GDM1 (cell line): ENCODE measurements at places on chromosomes 7 and 10.

DNA sequence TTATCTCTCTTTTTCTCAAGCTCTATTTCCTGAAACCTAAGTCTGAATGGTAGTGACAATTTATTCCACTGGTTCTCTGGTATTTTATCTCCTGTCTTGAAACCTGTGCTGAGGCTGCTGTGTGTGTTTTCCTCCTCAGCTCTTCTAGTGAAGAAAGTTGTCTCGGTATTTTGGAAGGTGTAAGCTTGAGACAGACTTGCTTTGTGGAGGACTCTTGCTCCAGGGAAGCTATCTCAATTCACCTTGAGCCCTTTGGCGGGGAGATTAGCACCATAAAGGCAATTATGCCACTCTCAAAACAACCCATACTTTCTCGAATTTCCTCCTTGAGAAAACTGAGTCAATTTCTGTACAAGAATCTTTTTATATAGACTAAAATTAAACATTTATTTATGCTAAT, 141.6 kb downstream of the THSD7A start:
- no peak for DNase-seq

DNA sequence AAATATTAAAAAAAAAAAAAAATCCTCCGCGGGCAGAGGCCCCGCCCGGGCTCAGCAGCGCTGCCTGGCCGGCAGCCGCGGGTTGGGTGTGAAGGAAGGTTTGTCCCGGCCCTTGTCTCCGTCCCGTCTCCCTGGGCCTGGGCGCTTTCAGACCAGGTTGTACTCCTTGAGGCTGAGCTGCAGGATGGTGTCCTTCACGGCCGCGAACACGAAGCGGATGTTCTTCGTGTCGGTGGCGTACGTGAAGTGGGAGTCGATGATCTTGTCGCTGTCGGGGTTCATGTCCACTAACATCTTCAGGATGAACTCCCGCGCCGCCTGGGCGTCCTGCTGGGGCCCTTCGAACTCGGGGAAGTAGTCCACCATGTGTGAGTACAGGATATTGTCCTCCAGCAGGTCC, 123.7 kb upstream of the KCTD7 start:
- DNase-seq = no peak

DNA sequence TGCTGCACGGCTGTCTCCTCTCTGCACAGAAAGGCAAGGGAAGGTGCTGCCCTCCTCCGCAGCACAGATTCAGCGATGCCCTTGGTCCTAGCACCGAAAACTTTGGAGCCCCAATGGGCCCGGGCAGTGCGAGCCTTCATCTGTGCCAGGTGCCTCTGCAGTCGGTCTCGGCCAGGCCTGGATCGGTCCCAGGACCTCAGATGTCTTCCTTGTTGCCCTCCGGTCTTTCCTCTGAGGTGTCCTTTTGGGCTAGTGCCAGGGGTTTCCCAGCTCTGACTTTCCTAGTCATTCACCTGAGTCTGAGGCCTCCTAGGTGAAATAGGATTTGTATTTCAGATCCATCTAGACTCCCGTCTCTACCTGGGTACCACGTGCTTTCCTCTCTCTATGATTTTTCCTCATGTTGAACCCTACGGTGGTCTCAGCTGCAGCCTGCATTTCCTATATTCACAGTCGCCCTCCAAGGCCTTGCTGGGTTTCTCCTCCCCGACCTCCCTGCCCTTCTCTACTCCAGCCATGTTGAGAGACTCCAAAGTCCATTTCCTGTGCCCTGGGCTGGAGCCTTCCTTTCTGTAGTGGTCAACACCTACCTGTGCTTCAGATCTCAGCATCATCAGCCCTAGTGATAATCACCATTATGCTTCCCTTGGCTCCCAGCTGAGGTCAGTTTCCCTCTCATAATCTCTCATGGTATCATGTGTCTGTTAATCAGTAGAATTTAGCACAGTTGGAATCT, 92.0 kb upstream of the PRSS58 start:
- DNase-seq = no peak

- DNase-seq = no peak
These were observed 252.7 kb upstream of the MBL2 start for GRCh38 chr10:53025172-53025711.

DNA sequence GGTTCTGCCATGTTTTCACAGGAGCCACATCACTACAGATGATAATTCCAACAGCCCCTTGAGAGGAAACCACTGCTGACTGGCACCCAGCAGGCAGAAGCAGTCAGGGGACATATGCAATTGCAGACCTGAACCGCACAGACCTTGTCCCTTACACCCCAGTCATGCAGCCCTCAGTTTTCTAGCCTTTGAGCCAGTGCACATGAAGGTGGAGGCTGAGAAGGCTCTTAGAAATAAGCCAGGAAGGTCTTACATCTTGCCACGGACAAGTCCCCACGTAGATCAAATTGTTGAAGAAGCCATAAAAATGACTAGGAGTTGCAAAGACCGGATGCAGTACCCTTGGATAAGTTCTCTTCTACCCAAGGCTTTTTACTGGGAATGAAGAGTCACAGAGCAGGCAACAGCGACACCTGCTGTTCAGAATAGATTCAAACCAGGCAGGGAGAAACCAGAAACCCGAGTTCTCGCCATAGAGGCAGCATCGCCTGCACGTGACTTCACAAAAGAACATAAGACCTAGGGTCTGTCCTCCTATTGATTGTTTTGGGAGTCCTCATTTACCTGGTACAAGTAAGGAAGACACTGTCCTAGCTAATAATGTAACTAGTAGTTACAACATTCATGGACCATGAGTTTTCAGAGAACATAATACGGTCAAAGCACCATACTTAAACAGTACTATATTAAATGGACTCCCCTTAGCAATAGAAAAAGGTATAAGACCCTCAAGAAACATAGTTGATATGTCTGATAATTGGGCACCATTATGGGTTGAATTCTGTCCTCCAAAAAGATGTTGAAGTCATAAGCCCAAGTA, 11.1 kb downstream of the STEAP1B start:
- DNase-seq = peak; percentile 24

- DNase-seq = no peak
These were observed 100.7 kb downstream of the ZMYND11 start for GRCh38 chr10:235915-236314.

- DNase-seq = no peak
These were observed 17.5 kb downstream of the TUBAL3 start for GRCh38 chr10:5387169-5387568.

DNA sequence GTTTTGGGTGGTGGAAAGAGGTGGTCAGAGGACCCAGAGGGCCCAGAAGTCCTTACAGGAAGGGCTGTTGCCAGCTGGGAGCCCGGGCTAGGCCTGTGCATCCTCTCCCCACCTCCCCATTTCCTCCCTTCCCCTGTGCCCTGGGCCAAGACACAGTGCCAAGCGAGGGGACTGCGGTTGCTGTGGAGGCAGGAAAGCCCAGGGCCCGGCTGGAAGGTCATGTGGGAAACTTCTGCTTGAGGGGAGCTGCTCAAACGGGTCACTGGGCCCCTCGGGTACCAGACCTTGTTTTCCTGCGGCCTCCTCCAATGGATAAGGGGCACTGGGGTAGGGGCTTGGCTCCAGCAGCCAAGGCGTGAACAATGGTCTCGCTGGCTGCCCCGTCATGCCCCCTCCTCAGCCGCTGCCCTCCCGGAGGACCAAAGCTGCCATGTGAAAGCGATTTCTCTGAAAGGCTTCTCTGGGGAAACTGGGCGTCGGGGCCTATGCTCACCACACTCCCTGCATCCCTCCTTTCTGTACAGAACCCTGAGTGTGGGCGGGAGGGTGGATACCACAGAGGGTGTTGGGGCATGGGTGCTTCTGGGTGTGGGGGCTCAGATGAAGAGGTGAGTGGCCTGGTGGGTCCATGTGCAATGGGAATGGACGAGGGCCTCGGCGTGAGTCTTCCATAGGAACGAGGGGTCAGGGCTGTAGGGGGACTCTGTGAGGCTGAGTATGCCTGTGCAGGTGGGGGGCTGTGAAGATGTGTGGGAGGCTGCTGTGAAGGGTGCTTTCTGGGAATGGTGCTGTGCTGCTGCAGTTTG, 135.3 kb downstream of the PTPN20 start:
- no peak for DNase-seq

DNA sequence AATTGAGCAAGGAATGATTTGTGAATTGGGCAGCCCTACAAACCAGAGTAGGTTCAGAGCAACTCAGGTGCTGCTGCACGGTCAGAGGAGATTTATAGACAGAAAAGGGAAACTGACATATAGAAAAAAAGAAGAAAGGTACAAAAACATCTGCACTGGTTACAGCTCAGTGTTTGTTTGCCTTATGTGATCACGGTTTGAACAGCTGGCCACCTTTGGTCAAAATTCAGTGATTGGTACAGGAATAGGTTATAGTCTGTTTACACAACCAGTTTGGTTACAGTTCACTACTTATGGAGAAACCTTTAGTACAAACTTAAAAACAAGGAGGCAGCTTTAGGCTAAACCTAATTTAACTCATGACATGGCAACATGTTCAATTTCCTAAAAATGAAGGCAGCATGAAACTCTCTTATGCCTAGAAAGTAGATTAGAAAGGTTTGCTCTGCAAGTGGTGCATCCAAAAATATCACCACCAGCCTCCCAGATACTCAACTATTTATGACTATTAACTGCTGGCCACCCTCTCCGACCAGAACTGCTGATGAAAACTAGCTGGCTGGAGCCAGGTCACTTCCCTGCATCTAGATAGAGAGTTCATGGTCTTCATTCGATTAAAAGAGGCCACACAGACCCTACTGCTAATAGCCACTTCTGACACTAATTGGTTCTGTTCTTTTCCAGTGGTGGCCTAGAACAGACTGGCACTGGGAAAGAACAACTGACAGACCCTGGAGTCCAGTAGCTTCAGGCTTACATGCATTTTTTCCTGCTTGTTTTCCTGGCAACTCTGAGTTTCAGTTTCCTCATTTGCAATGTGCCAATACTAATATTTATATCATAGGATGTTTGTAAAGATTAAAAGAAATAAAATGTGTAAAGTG, 548.0 kb downstream of the CCSER2 start:
- no peak for DNase-seq

- no peak for DNase-seq
These were observed 5.2 kb upstream of the POT1 start for GRCh38 chr7:124934841-124935240.

- no peak for DNase-seq
These were observed 13.4 kb downstream of the BRI3 start for GRCh38 chr7:98294798-98295382.

- no peak for DNase-seq
These were observed 152.7 kb upstream of the PCBD1 start for GRCh38 chr10:71040846-71041605.

DNA sequence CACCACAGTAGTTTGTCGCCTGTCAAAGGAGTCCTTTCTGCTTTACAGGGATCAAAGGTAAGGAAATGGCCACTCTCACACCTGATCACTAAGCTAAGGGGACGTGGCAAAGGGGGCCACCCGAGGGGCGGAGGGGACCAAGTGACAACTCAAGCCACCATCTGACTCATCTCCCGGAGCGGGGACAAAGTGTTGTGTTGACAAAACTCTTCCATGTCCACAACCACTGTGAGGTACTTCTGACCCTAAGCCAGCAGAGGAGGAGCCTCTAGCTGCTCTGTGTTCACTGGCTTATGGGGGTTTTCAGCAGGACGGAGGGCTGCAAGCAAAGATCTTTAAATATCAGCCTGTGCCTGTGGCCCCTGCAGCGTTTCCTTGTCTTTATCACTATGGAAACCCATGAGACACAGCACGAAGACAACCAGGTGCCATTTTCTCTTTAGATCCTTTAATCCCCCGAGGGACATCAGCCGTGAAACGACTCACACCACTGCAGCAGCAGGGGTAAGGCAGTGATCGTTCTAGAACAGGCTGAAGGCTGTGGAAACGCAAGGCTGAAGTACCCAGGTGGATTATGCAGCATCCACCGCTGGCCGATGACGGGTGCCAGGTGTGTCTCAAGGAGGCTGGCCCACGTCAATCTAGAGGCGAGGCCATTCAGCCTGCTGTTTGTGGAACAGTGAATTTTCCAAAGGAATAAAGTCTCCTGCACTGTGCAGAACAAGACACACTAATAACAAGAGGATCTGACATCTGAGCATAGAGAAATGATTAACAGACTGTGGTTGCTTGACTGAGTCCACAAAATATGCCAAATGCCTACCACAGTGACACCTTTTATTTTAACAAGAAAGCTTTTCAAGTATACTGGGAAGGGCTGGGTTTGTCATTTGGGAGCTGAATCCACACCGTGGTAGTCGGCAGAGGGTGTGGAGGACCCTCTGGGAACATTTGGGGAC, 26.6 kb upstream of the DDC start:
- no peak for DNase-seq

GRCh38 chr10:35558276-35558675, 46.9 kb upstream of the GJD4 start:
- DNase-seq = no peak
